ENCODE measurements at places on chromosomes 1 and 21.

GRCh38 chr1:52601991-52602855 is at the start of gene GPX7:
Gene GPX7, plus strand, starts transcription at chr1:52602371. Its CDS starts 39 bp downstream, at chr1:52602410.
- peak; percentile 16 for DNase-seq

DNA sequence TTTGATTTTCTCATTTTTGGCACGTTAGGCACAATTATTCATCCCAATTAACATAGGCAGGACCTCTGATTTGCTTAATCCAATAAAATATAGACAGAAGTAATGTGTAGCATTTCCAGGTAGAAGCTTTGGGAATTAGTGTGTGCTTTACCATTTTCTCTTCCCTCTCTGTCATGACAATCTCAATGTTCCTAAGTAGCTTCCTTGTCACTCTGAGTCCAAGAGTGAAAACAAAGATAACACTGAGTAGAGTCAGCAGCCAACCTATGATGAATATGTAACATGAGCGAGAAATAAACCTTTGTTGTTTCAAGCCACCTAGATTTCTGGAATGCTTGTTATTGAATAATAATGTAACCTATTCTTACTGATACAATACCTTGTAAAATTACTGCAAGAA is 283.8 kb downstream of the OMA1 start:
- no peak for DNase-seq

- no peak for DNase-seq
Observed at GRCh38 chr1:205760606-205761005, 10.6 kb upstream of the NUCKS1 start.

DNA sequence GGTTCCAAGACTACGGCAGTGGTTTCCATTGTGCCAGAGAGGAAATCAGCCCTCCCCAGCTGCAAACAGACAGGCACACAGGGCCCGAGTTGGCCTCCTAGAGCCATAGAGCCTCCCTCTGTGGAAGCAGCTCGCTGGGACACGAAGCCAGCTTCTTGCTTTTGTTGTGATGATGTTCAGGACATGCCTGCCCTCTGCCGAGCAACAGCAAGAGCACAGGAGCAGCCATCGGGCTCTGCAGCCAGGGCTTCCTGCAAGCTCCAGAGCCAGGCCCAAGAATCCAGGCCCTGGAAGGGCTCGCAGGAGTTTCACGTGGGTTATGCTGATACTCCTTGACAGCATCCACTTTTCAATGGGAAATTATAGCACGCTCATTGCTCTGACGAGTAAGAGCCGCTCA is 18.5 kb downstream of the NPHP4 start:
- DNase-seq = no peak

- DNase-seq = no peak
Observed at GRCh38 chr1:243394601-243395464, 139.0 kb downstream of the SDCCAG8 start.

DNA sequence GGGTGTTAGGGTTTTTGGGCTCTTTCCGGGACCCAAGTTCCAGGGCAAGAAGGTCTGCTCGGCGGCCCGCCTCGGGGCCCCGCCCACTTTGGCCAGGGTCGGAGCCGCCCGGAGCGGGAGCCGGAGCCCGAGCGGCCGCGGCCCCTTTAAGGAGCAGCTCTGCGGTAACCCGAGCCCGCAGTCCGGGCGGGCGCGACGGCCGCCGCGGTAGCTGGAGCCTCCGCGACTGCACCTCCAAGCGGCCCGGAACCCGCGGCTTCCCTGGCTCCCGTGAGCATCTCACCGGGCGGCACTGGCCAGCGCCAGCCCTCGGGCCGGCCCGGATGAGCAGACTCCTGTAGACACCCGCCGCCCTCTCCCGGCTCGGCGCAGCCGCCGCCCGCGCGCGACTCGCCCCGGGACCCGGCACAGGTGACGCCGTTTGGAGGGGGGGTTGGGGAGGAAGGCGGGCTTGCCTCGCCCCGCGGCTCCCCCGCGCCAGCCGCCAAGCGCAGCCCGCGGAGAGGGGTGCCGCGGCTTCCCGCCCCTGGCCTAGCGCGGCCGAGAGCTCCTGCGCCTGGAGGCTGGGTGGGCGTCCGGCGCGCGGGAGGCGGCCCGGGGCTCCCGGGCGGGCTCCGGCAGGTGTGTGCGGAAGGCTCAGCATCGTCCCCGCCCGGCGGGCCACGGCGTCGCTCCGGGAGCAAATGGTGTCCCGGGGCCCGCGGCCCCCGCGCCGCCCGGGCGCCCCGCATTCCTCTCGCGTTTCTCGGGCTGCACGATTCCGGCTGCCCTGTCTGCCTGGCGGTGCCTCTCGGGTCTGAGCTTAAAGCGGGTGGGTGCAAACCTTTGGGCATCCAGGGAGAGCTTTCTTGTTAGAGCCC is at the start of gene TLCD4:
TLCD4 (plus strand) TSS at position 149 of the 860 bp plus-strand sequence. CDS start 26,547 bp downstream, outside the sequence.
- DNase-seq = no peak

GRCh38 chr1:73898540-73898939 is 299.4 kb downstream of the LRRIQ3 start:
- no peak for DNase-seq

DNA sequence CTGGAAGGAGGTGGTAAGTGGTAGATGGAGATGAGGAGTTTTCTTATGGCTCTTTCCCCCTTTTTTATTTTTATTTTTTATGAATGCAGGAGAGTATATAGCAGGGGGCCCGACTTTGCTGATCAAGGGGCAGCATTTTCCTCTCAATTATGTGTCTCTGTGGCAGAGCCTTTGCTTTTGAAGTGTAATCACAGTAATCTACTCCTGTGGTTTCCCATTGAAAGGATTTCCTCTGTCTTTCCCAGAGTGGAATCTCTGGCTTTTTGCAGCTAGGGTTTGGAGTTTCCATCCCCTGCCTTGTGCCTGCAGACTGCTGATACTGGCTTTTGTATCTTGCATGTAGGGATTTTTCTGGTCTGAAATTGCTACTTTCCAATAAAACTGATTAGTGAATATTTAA is 29.1 kb downstream of the ARID1A start:
- no peak for DNase-seq

- no peak for DNase-seq
Observed at GRCh38 chr1:14596591-14596990, 1.9 kb upstream of the KAZN start.

GRCh38 chr1:67780637-67781036 is 52.6 kb downstream of the GNG12 start:
- no peak for DNase-seq

DNA sequence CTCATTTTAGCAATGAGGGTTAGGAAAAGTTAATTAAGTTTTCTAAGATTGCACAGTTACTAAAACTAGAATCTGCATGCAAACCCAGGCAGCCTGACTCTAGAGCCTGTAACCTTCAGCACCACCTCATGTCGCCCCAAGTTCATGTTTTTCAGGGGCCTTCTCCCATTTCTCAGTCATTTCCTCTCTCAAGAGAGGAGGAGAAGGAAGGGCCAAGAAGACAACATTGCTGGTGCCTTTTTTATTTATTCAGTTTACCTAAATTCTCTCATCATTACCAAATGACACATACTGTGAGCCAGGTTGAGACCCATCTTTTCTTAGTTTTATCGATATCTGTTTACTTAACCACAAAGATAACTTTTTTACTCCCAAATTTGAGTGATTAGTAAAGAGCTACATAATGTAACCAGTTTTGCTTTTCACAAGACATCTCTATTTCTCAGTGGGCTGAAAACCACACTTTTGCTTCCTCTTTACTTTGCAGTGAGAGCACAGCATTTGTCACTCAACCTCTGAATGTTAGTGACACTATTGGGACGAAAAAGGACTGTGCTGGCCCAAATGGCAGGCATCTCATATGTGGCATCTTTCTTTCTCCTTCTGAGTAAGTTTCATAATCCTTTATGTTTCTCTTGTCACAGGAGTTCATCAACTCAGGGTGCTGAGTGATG is at the start of gene CD101:
CD101 (plus strand) TSS at position 507 of the 674 bp plus-strand sequence; CDS start at position 565, 58 bp downstream.
- DNase-seq = no peak

DNA sequence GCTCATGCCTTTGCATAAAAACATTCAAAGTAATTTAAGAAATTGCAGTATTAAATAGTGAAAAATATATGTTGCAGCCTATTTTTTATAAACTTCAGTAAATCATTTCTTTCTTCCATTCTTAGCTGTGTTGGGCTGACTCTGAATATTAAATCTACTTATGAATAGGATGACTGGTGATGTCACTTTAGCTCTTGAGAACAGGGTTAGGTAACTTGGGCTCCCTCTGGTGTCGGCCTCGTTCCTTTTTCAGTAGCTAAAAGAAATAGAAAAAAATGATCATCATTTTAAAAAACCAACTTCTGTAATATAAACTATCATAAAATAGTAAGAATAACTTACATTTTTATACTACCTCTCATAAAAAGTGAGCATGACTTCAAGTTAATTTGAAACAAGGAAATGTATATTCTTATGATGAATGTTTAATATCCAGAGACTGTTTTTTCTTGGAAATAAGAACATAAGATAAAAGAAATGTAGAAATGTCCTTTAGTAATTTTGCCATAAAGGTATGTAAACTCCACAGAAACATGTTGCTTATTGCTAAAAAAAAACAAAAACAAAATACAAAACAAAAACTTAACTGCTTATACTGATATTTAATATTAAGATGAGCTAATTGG is 26.8 kb upstream of the NCAM2 start:
- no peak for DNase-seq

DNA sequence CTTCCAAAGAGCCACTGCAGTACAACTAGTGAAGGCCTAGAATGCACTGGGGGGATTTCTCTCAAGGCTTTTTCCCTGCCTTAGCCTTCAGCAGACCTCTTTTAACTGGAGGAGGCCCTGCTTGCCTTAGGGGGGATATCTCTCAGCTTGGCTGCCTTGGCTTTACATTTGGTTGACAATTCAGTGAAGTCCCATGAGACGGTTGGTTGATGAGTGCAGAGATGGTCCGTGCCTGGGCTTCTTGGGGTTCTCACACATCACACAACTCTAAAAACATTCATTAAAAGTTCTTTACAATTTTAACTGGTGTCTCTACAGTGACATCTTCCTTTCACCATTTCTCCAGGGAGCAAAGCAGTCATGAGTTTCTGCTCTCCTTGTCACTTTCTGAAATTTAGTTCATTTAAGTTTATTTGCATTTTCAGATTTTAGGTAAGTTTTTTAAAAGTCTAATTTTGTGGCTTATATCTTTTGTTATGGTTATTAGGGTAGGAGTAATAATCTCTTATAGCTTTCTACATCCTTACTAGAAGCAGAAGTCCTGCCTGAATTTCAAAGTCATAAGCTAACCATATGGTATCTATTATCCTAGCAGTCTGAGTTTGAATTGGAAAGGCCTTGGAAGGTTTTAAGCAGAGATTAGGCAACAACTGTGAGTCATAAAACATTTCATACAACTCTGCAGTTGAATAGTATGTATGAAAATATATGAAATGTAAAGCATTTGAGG is 487.6 kb downstream of the DPYD start:
- no peak for DNase-seq

DNA sequence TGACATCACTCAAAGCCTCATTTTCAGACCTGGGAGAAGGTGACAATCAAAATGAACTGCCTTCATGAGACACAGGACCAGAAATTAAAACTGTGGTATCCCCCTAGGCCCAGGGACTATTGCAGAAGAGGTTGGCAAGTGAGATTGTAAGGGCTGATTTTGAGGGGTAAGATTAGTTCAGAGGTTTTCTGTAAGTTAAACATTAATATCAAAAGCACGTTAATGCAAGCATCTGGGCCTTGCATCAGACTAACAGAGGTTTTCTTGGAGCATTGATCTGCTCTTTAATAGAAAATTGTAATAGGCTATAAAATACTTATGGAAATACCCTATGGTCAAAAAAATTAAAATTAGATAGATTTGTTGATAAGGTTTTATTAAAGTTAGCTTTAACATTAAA is 14.6 kb upstream of the GBP4 start:
- no peak for DNase-seq
